RPMI8226 (cell line): ENCODE measurements at places on chromosomes 16 and 17.
A peak's percentile ranks its signal among the peaks of the same experiment; 100 is the strongest.

- DNase-seq = no peak
These were observed 59.4 kb upstream of the SIAH1 start for GRCh38 chr16:48444574-48444973.

DNA sequence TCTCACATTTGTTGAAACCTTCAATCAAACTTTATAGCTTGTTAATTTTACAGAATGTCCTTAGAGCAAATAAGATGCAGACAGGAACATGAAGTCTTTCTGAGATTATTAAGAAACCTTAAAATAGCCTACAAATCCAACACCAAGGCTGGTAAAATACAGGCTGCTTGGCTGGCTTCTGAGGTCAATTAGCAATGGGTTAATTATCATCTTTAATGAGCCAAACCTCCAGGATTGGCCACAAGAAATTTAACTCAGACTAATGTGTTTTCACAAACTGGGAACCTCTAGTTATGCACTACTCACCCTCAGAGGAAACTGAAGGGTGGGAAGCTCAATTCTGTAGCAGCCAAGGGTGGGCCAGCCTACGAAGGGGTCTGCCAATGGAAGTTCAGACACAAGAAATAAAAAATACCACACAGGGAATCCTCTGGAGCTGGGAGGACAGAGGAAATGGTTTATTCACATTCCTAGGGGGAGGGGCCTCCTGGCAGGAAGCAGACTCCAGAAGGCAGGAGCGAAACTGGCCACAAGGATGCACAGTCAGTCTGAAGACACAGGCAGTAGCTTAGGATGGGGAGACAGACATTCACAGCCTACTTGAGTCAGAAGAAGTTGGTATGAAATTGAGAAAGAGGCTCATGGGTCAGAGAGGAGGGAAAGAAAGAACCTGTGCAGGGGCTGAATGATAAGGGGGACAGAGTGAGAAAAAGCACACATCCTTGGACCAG is 36.1 kb downstream of the HIC1 start:
- no peak for DNase-seq

DNA sequence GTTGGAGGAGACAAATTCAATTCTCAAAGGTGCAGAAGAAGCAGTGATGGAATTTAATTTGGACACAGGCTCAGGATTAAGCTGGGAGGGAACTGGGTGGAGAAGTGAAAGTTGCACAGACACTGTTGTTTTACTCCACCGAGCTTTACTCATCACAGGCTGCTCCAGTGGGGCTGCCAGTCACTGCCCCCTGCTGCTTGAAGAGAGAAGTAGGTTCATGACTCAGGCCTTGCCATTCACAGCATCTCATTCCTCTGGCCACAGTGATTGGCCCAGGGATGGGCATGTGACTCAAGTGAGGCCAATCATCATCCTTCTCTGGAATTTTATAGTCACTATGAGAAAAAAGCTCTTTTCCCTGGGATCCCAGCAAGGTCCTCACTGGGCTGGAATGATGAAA is 11.8 kb downstream of the GNAO1 start:
- DNase-seq = peak; percentile 71

DNA sequence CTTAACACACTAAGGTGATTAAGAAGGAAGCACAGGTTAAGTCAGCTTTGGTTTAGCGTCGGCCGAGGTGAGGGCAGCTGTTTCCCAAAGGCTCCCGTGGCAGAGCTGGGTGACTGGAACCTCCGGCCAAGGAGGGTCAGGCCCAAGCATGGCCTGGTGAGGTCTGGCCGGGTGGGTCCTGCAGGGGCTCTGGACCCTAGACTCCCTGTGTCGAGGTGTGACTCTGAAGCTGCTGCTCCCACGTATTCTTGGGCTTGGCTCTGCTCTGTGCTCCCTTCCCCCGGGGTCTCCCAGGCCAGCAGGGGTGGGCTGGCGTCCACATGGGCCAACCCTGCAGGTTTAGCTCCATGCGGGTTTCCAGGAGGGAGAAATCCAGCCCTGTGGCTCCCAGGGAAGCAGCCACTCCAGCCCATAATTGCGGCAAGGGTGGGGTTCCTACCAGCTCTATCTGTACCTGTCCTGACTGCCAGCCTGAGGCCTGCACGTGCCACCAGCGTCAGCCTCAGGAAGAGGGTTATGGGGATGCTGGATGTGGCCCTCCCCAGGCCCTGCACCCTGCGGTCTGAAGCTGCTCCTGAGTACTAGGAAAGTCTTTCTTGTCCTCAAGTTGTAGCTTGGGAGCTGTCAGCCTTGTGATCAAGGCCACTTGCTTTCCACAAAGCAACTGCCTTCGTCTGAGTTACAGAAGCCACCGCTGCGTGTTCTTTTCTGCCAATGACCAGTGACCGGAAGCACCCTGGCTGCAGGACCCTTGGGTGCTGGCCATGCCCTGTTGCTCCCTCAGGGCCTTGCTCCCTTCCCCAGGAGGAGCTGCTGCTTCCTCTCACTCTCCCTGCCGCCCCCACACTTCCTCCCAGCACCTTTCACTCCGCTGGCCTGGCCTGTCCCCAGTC is 4.8 kb downstream of the CDK5R1 start:
- no peak for DNase-seq

GRCh38 chr17:74408815-74409214 is 23.1 kb upstream of the GPRC5C start:
- no peak for DNase-seq

DNA sequence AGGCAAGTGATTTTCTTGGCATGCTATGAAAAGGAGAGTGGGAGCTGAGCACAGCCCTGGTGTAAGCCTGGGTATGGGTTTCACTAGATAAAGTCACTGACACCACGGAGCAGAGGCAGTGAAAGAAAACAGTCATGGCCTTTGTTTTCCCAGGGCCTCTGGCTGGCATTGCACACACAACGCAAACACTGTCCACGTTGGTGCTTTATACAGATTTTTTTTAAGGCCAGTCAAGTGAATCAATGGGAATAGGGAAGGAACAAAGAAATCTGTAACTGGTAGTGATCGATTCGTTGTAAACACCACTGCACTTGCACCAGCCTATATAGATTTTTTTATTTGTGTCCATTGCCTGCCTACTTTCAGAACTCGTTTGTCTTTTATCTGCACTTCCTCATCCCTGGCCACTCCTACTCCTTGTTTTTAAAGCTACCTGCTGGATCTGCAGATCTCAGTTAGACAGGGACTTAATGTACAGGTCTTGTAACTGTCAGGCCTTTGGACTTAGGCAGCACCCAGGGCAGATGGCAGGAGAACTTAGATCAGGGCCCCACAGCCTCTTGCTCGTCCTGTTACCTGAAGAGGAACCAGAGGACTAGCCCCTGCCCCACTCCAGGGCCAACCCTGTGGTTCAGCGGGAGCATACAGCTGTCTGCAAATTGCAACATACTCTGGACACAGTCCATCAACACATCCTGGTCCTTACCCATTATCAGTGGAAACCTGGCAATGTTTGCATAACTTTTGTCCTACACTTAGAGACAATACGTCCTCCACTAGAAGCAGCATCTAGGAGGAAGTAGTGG is 10.6 kb upstream of the TMIGD1 start:
- peak; percentile 45 for DNase-seq

GRCh38 chr16:89104303-89104702 is 10.7 kb downstream of the ACSF3 start:
- DNase-seq = no peak

DNA sequence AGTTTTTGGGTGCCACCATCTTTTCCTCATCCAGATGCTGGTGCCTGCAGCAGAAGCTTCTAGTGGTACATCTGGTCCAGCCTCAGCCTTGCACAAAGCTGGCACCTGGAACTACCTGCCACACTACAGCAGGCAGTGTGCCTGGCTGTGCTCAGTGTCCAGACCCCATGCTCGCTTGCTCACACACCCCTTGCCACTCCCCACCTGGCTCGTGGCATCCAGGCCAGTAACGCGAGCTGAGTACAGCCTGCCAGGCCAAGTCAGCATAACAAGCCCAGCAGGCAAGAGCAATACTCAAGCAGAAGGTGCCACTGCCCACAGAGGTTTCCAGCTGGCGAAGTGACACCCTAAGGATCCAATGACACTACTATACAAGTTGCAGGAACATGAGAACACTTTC is 29.7 kb upstream of the KIF2B start:
- DNase-seq = no peak

DNA sequence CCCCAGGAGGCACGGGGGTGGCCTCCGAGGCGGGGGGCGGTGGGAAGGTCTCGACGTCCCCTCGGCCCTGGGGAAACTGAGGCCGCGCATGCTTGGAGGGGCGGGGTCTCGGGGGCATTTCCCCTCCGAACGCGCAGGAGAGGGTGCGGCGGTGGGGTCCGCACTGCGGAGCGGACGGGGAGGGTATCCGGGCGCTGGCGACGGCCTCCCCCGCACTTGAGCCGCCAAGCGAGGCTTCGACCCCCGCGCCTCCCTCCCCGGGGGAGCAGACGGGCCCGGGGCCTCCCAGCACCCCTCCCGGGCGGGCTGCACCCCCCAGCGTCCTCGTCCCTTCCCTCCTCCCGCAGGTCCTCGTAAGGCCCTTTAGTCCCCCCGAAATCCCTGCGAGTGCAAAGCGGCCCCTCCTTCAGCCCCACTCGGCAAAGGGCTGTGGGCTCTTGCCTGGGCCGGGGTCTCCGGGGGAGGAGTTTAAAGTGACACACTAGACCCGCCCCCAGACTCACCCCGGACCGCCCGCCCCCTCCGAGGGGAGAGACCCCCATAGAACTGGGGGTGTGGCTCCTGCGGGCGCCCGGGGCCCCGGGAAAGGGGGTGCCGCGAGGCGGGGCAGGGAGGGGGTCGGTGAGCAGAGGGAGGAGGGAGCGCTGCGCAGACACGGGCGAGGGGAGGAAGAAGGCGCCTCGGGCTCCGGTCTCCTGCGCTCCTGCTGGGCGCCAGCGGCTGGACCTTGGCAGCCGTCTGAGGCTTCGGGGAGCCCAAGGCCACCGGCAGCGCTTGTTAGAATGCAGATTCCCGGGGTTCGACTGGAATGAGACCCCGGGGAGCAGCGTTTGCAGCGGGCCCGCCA is 632 bp downstream of the BAIAP3 start:
- DNase-seq = peak; percentile 30

GRCh38 chr16:51508490-51509212 is 357.6 kb upstream of the SALL1 start:
- no peak for DNase-seq

GRCh38 chr16:3038256-3038655 is 1.5 kb upstream of the BICDL2 start:
- peak; percentile 40 for DNase-seq

GRCh38 chr17:7218166-7218565 is 1.5 kb downstream of the DLG4 start:
- DNase-seq = no peak

GRCh38 chr17:31392856-31393748 is 1.6 kb downstream of the RAB11FIP4 start:
- no peak for DNase-seq

GRCh38 chr17:1920948-1921351 is 91.1 kb downstream of the RPA1 start:
- no peak for DNase-seq
